ENCODE measurements at places on chromosomes 2 and 18. TPM values are rescaled to one million over a fixed set of nuclear protein-coding genes. Genes with fewer than 3 reads are reported as not detected.

TEKT4 gene
- not detected for total RNA-seq

- no peaks in the 10 kb centered on the region for H3K4me1 ChIP-seq
- DNase-seq = no peak
- no peaks in the 10 kb centered on the region for H3K36me3 ChIP-seq
- H3K27ac ChIP-seq = no peak overlapping the region
- H3K4me3 ChIP-seq = no peak overlapping the region
- H3K27me3 ChIP-seq = peaks cover 22% of the 10 kb centered on the region
Observed at GRCh38 chr2:132676999-132677398, 7.0 kb upstream of the LYPD1 start.

KCNG2 gene
- total RNA-seq = not detected

ECEL1 gene
- 0.60 TPM for total RNA-seq

- no peaks in the 10 kb centered on the region for H3K4me1 ChIP-seq
- H3K36me3 ChIP-seq = no peaks in the 10 kb centered on the region
- H3K27ac ChIP-seq = no peak overlapping the region
- H3K27me3 ChIP-seq = peaks cover 10% of the 10 kb centered on the region
Observed at GRCh38 chr2:40716879-40717278, 265.0 kb upstream of the SLC8A1 start.

DNA sequence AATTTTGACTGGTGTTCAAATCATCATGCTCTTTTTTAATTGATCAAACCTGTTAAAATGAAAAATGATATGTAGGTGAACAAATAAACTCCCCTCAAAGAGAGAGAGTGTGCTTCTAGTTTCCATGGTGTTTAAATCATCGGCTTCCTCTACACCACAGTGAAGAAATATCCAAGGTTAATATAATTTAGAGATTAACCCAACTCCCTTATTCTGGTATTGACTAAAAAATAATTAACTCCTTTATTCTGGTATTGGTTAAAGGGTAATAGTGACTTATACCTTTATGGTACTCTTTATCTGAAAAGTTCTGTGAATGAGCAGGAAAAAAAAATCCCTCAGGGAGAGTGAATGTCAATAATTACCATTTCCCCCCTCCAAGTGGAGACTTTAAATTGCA is 93.1 kb downstream of the SPATS2L start:
- peak overlapping the region; percentile 37 for H3K27ac ChIP-seq
- H3K27me3 ChIP-seq = no peaks in the 10 kb centered on the region
- peaks cover 26% of the 10 kb centered on the region for H3K36me3 ChIP-seq
- peaks cover 32% of the 10 kb centered on the region for H3K4me1 ChIP-seq

DNA sequence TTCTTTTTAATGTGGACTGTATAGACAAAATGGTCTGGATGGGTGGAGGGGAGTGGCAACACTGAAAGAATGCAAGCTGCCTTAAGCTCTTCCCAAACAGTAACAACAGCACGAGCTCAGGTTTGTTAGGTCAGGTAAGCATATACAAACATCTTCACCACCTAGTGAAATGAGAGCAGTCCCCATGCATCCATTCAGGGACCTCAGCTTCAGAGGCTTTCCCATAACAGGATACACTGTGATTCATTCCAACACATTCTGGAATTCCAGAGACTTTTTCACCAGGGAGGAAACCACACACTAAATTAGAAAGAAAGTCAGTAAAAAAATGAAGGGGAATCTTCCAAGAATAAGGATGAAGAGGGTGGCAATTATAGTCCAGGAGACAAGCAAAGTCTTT is 50.4 kb upstream of the BZW1 start:
- peaks cover 40% of the 10 kb centered on the region for H3K4me1 ChIP-seq
- no peaks in the 10 kb centered on the region for H3K27me3 ChIP-seq
- DNase-seq = no peak
- peak overlapping the region; percentile 9 for H3K27ac ChIP-seq
- H3K4me3 ChIP-seq = no peak overlapping the region

DNA sequence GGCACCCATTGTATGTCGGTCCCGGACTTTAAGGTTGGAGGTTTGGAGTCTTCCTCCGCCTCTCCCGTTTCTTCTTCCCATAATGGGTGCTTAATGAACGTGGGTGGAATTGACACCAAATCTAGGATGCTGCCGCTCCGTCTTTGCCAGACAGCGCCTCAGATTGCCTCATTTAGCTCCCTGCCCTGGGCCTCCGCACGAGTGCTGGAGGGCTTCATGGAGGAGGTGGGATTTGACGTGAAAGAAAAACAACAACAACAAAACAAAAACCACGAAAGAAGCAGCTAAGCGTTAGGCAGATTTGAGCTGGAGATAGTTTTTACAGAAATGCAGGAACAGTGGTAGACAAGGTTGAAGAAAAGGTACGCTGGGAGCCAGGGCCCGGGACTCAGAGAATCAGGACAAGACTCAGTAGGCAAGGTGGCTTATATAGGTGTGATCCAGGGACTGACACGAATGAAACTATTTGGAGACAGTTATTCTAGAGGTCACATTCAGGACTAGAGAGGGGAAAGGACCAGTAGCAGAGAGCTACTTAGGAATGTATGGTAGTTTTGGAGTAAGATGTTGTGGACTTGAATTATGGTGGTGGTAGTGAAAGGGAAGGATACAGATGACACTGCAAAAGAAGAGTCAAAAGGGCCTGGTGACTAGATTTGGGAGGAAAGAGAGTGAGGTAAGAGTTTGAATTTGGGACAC is 605 bp downstream of the ZNF2 start:
- no peaks in the 10 kb centered on the region for H3K27me3 ChIP-seq
- peak overlapping the region; percentile 98 for H3K4me3 ChIP-seq
- H3K27ac ChIP-seq = peak overlapping the region; percentile 99
- no peak for DNase-seq
- H3K36me3 ChIP-seq = no peaks in the 10 kb centered on the region
- peaks cover 25% of the 10 kb centered on the region for H3K4me1 ChIP-seq

SCG2 gene
- 132 TPM for total RNA-seq

GRCh38 chr2:127664065-127664894 is 11.1 kb downstream of the LIMS2 start:
- no peak for DNase-seq
- H3K4me1 ChIP-seq = peaks cover 43% of the 10 kb centered on the region
- H3K4me3 ChIP-seq = no peak overlapping the region
- H3K27ac ChIP-seq = no peak overlapping the region

DNA sequence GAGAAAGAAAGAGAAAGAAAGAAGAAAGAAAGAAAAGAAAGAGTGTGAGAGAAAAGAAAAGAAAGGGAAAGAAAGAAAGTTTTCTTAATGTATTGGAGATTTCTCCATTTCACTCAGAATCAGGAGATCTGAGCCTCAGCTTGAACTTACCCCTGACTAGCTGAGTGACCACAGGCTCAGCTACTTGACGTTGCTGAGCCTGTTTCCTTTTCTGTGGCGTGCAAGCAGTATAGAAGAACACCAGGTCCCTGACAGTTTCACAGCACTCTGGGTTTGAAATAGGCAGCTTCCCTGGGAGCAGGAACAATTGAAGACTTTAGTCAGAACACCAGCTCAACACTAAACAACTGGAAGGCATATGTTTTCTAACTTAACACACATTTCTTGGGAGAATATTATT is 44.7 kb downstream of the MARCO start:
- no peak overlapping the region for H3K27ac ChIP-seq
- no peak overlapping the region for H3K4me3 ChIP-seq
- H3K36me3 ChIP-seq = no peaks in the 10 kb centered on the region
- no peaks in the 10 kb centered on the region for H3K27me3 ChIP-seq
- no peaks in the 10 kb centered on the region for H3K4me1 ChIP-seq
- DNase-seq = no peak

- H3K27me3 ChIP-seq = peaks cover 19% of the 10 kb centered on the region
- H3K27ac ChIP-seq = no peak overlapping the region
- no peak for DNase-seq
- H3K4me1 ChIP-seq = peaks cover 27% of the 10 kb centered on the region
Observed at GRCh38 chr18:12154361-12154760, 60.7 kb downstream of the ANKRD62 start.

GRCh38 chr2:229104974-229105387 is 166.1 kb downstream of the PID1 start:
- H3K4me3 ChIP-seq = no peak overlapping the region
- no peaks in the 10 kb centered on the region for H3K36me3 ChIP-seq
- no peaks in the 10 kb centered on the region for H3K4me1 ChIP-seq
- H3K27me3 ChIP-seq = no peaks in the 10 kb centered on the region
- DNase-seq = no peak

GCC2 gene
- 34.3 TPM for total RNA-seq

DNA sequence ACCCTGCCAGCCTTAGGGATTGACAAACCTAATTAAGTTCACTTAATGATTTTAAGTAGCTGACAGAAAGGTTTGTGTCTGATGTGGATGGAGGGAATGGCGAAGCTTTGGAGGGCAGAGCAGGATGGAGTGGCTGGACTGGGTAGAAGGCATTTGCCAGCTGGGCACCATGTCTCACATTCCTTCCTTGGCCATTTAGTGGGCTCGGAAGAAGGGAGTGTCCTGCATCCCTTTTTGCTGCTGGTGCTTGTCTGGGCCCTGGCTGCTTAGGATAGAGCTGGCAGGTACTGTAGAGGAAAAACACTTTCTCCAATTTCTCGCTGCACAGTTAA is 166.7 kb downstream of the CLIP4 start:
- peaks cover 26% of the 10 kb centered on the region for H3K27me3 ChIP-seq
- no peak for DNase-seq
- no peak overlapping the region for H3K27ac ChIP-seq
- no peak overlapping the region for H3K4me3 ChIP-seq
- peaks cover 13% of the 10 kb centered on the region for H3K4me1 ChIP-seq
- peaks cover 2% of the 10 kb centered on the region for H3K36me3 ChIP-seq

DNA sequence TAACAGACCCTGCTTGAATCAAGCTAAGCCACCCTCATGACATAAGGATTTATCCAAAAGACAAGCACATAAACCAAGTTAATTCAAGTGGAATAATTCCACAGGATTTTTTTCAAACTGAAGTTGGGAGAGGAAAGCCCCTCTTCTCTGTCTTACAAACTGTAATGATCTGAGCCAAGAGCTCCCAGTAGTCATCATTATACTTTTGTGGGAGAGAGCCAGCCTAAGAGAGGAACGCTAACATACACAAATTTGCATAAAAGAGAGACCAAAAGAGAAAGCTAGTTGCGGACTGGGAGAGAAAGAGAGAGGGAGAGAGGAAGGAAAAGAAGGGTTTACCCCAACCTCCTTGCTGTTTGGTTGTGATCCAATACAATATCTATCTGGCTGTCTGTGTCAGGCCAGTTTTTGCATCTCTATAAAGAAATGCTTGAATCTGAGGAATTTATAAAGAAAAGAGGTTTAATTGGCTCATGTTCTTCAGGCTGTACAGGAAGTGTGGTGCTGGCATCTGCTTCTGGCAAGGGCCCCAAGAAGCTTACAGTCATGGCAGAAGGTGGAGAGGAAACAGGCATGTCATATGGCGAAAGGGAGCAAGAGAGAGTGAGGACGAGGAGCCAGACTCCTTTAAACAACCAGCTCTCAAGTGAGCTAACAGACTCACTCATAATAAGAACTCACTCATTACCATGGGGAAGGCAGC is 20.8 kb upstream of the PUM2 start:
- H3K4me1 ChIP-seq = no peaks in the 10 kb centered on the region
- H3K27ac ChIP-seq = no peak overlapping the region
- DNase-seq = no peak
- H3K27me3 ChIP-seq = peaks cover 49% of the 10 kb centered on the region

GRCh38 chr2:7740114-7740513 is 822.9 kb downstream of the RNF144A start:
- H3K27me3 ChIP-seq = peaks cover 4% of the 10 kb centered on the region
- no peak overlapping the region for H3K4me3 ChIP-seq
- H3K4me1 ChIP-seq = no peaks in the 10 kb centered on the region

TPRKB gene
- total RNA-seq = 16.2 TPM

GRCh38 chr2:88627055-88627855 is at the start of gene EIF2AK3:
Gene EIF2AK3 (minus strand): TSS chr2:88627464. CDS start chr2:88627274, 190 bp downstream.
- peak within 1 kb of the TSS; percentile 80 for H3K27ac ChIP-seq
- no peaks in the 10 kb centered on the region for H3K27me3 ChIP-seq
- peaks cover 14% of the 10 kb centered on the region for H3K4me1 ChIP-seq
- peak; percentile 99 for DNase-seq

SPHKAP gene
- total RNA-seq = not detected

GRCh38 chr2:137963535-137964065 is 673 bp upstream of the HNMT start:
- H3K4me3 ChIP-seq = no peak overlapping the region
- DNase-seq = no peak
- H3K27me3 ChIP-seq = no peaks in the 10 kb centered on the region
- no peaks in the 10 kb centered on the region for H3K36me3 ChIP-seq

MRPL19 gene
- 46.6 TPM for total RNA-seq

Data from osteocyte (in vitro differentiated cells).